ENCODE measurements at places on chromosomes 13 and 19. TPM values are rescaled to one million over a fixed set of nuclear protein-coding genes. Genes with fewer than 3 reads are reported as not detected.

DNA sequence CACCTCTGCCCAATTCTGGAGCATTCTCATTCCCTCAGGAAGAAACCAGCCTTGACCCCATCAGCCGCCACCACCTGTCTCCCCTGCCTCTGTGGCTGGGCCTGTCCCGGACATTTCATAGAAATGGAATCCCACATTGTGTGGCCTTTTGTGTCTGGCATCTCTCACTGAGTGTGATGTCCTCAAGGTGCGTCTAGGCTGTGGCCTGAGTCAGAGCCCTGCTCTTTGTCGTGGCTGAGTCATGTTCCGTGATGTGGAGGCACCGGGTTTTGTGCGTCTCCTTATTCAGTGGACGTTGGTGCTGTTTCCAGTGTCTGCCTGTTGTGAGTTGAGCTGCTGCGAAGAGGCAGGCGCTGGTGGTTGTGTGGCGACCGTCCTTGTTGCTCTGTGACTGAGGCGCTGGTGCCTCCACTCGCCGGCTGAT is 3.5 kb downstream of the FZR1 start:
- DNase-seq, result no peak

Gene RXFP2
- 2.0 TPM for polyA plus RNA-seq

GRCh38 chr19:3857449-3858003 is 11.3 kb downstream of the ZFR2 start:
- DNase-seq, result no peak

GRCh38 chr13:29801737-29802305 is 48.6 kb downstream of the UBL3 start:
- no peak for DNase-seq

GRCh38 chr13:93522501-93522900 is 295.9 kb downstream of the GPC6 start:
- no peak for DNase-seq

Gene ZNF208
- 9.8 TPM for polyA plus RNA-seq

- no peak for DNase-seq
These were observed 313.3 kb downstream of the GPC6 start for GRCh38 chr13:93539914-93540313.

GRCh38 chr13:94419925-94420305 is 59.6 kb downstream of the DCT start:
- no peak for DNase-seq

DNA sequence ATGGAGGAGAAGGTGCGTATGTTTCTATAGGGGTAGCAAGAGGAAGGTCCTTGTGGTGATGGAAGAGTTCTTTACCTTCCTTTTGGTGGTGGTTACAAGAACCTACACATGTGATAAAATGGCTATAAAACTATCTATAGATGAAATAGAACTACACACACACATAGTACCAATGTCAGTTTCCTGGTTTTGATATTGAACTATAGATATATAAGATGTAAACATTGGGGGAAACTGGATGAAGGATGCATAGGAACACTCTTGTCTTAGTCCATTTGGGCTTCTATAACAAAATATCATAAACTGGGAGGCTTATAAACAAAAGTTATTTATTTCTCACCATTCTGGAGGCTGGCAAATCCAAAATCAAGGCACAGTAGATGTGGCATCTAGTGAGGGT is 47.1 kb downstream of the MZT1 start:
- no peak for DNase-seq

DNA sequence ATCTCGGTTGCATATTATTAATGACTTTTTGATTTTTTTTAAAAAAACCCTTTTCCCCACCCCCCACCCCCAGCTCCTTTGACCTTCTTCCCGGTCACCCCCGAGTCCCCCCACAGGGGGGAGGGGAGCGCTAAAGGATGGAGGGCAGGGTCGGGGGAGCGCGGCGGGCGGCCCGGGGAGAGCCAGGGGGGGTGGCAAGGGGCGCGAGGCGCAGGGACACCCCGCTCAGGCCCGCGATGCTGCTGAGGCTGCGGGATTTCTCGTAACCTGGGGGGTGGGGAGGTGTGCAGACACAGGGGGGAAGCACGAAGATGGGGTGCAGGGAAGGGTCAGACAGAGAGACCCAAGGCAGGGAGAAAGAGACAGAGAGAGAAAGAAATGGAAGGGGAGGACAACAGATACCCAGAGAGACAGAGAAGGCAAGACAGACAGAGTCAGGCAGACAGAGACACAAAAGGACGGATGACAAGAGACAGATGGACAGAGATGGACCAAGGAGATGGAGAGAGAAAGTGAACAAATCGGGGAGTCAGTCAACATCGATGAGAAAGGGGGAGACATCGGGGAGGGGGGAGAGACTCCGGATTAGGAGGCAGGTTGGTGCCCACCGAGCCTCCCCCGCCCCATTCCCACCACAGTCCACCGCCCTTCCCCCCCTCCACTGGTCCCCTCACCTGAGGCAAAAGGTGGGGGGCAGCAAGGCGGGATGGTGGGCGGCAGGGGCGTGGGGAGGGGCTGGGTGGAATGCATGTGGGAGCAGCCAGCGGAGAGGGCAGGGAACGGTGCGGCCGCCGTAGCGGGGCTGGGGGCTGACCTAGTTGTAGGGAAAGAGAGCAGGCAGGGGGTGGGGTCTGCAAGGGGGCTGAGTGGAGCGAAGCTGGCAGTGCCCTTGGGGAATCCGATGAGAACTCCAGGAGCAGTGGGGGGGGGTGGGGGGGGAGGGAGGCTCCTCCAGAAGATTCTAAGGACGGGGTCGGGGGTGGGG is 14.2 kb downstream of the KCNC3 start:
- no peak for DNase-seq

Measured in renal cortex interstitium (tissue), 15 donors.